ENCODE measurements at places on chromosomes 2 and 18.

- no peak overlapping the region for H3K27ac ChIP-seq
- H3K4me1 ChIP-seq, result no peaks in the 10 kb centered on the region
- no peaks in the 10 kb centered on the region for H3K36me3 ChIP-seq
- H3K27me3 ChIP-seq, result no peaks in the 10 kb centered on the region
Observed at GRCh38 chr2:146278881-146279280, 1565.9 kb upstream of the ACVR2A start.

- H3K27ac ChIP-seq, result no peak overlapping the region
- no peaks in the 10 kb centered on the region for H3K36me3 ChIP-seq
- no peak overlapping the region for H3K4me3 ChIP-seq
- H3K27me3 ChIP-seq, result no peaks in the 10 kb centered on the region
- no peak for DNase-seq
- H3K4me1 ChIP-seq, result no peaks in the 10 kb centered on the region
Observed at GRCh38 chr2:208037564-208038487, 12.5 kb upstream of the PLEKHM3 start.

DNA sequence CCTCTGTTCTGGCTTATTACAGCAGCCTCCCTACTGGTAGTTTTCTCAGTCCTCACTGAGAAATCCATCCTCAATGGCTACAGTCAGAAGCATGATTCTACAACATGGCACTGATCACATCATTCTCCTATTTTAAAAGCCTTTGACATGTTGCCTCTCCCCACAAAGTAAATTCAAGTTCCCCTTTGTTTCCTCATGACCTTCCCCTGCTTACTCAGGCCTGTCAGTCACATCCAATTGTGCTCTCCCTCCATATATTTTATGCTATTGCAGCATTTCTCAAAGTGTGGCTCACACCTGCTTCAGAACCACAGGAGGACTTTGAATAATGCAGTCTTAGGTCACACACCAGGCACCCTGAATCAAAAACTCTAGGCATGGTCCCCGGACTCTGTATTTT is 124.6 kb downstream of the SPOPL start:
- H3K27ac ChIP-seq, result no peak overlapping the region
- H3K36me3 ChIP-seq, result no peaks in the 10 kb centered on the region
- no peaks in the 10 kb centered on the region for H3K4me1 ChIP-seq
- DNase-seq, result no peak

- H3K36me3 ChIP-seq, result no peaks in the 10 kb centered on the region
- H3K4me3 ChIP-seq, result peak within 1 kb of the TSS; percentile 51
- H3K4me1 ChIP-seq, result no peaks in the 10 kb centered on the region
- peak; percentile 63 for DNase-seq
- no peaks in the 10 kb centered on the region for H3K27me3 ChIP-seq
- peak within 1 kb of the TSS; percentile 39 for H3K27ac ChIP-seq
Observed at GRCh38 chr2:230068651-230069055, at the start of gene SLC16A14. SLC16A14 (minus strand) TSS chr2:230068924; CDS start chr2:230059352, 9,572 bp downstream.

DNA sequence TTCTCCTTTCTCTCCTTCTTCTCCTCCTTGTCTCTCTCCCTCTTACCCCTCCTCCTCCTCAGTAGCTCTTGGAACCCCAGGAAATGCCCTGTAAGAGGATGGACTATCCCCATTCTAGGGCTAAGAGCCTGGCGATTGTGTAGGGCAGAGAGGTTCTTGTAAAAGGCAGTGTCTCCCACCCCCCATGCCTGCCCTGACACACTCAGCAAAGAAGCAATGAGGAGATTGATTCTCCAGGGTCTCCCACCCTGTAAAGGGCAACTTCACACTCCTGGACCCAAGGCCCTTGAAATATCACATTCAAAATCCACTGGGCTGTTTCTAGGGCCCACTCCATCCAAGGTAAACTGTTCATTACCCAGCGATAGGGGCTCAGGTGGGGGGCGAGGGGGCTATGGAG is 144.1 kb downstream of the INSIG2 start:
- H3K27me3 ChIP-seq, result no peaks in the 10 kb centered on the region
- H3K36me3 ChIP-seq, result no peaks in the 10 kb centered on the region
- DNase-seq, result no peak
- H3K27ac ChIP-seq, result no peak overlapping the region
- H3K4me3 ChIP-seq, result no peak overlapping the region

DNA sequence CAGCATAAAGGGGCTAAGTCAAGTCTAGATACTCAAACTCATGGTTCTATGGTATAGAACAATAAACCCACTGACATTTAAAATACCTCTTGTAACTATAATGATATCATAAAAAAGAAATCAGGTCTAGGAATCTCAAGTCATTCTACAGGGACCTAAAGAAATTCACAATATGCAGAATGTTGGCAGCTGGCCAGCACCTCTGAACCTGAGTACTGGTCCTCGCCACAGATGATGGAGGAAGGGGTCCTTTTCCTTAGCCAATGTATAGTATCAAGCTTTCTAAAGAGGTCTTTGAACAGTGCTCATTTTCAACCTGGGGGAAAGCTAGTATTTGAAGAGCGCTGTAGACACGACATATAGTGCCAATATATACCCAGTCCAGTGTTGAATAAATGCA is 108.4 kb upstream of the ITGB6 start:
- no peak overlapping the region for H3K4me3 ChIP-seq
- no peak overlapping the region for H3K27ac ChIP-seq
- H3K4me1 ChIP-seq, result no peaks in the 10 kb centered on the region
- H3K36me3 ChIP-seq, result peaks cover 5% of the 10 kb centered on the region
- DNase-seq, result no peak

- DNase-seq, result no peak
- H3K4me1 ChIP-seq, result no peaks in the 10 kb centered on the region
- H3K27ac ChIP-seq, result no peak overlapping the region
- H3K27me3 ChIP-seq, result no peaks in the 10 kb centered on the region
Observed at GRCh38 chr18:24702001-24702515, 241.6 kb downstream of the HRH4 start.

- no peak overlapping the region for H3K27ac ChIP-seq
- DNase-seq, result no peak
- no peaks in the 10 kb centered on the region for H3K36me3 ChIP-seq
- H3K4me3 ChIP-seq, result no peak overlapping the region
- no peaks in the 10 kb centered on the region for H3K27me3 ChIP-seq
Observed at GRCh38 chr2:124112966-124113365, 87.9 kb downstream of the CNTNAP5 start.

GRCh38 chr2:42914314-42914713 is 121.9 kb upstream of the HAAO start:
- H3K27me3 ChIP-seq, result peaks cover 2% of the 10 kb centered on the region
- no peak overlapping the region for H3K4me3 ChIP-seq
- no peak for DNase-seq
- H3K36me3 ChIP-seq, result no peaks in the 10 kb centered on the region
- H3K27ac ChIP-seq, result no peak overlapping the region
- no peaks in the 10 kb centered on the region for H3K4me1 ChIP-seq

- no peak overlapping the region for H3K4me3 ChIP-seq
- no peaks in the 10 kb centered on the region for H3K27me3 ChIP-seq
- H3K36me3 ChIP-seq, result no peaks in the 10 kb centered on the region
- DNase-seq, result no peak
- no peaks in the 10 kb centered on the region for H3K4me1 ChIP-seq
Observed at GRCh38 chr2:31354837-31355236, 59.7 kb downstream of the XDH start.

- no peaks in the 10 kb centered on the region for H3K27me3 ChIP-seq
- no peaks in the 10 kb centered on the region for H3K36me3 ChIP-seq
- no peak for DNase-seq
- H3K4me1 ChIP-seq, result peaks cover 35% of the 10 kb centered on the region
Observed at GRCh38 chr2:138507267-138507666, 5.7 kb downstream of the SPOPL start.

DNA sequence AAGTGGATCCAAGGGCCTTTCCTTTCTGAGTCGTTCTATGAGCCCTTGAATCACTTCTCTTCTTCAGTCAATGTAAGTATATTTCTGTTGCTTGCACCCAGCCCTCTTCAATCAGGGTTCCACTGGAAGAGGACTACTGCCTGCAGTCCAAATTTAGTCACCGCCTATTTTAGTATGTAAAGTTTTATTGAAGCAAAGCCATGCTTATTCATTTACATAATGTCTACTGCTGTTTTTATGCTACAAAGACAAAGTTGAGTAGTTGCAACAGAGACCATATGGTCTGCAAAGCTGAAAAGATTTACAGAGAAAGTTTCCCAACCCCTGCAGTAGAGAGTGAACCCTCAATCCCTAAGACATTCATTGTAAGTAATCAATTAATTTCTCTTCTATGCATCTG is 332.5 kb upstream of the TNP1 start:
- no peaks in the 10 kb centered on the region for H3K27me3 ChIP-seq
- no peak overlapping the region for H3K4me3 ChIP-seq
- no peak for DNase-seq
- no peak overlapping the region for H3K27ac ChIP-seq
- H3K36me3 ChIP-seq, result no peaks in the 10 kb centered on the region
- H3K4me1 ChIP-seq, result no peaks in the 10 kb centered on the region

- no peaks in the 10 kb centered on the region for H3K4me1 ChIP-seq
- no peaks in the 10 kb centered on the region for H3K36me3 ChIP-seq
- H3K27me3 ChIP-seq, result no peaks in the 10 kb centered on the region
- no peak for DNase-seq
- no peak overlapping the region for H3K27ac ChIP-seq
- no peak overlapping the region for H3K4me3 ChIP-seq
Observed at GRCh38 chr18:55346961-55347740, 240.8 kb downstream of the TCF4 start.

GRCh38 chr18:66616523-66616983 is 12.7 kb upstream of the CDH19 start:
- no peaks in the 10 kb centered on the region for H3K4me1 ChIP-seq
- H3K4me3 ChIP-seq, result no peak overlapping the region

DNA sequence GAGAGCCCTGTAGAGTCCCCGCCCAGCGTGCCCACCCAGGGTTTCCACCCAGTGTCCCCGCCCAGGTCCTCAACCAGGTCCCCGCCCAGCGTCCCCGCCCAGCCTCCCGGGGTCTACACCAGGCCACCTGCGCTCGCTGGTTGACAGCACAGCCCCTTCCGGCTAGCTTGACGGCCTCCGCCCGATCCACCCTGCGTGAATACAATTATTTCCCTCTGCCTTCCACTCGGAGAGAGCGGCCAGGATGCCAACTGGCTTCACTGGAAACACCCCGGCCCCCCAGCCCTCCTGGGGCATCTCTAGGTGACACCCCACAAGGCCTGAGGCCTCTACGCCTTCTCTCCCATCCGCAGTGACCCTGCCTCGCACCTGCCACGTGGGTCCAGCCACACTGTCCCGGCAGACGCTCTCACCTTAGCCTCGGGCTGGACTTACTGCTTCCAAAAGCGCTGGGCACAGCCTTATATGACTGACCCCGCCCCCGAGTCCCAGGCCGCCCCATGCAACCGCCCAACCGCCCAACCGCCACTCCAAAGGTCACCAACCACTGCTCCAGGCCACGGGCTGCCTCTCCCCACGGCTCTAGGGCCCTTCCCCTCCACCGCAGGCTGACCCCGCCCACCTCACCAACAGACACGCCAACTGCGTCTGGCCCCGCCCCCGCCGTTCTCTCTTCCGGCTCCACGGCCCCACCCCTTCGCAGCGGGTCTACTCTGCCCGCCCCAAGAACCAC is 188.1 kb downstream of the LAMA1 start:
- no peak for DNase-seq
- H3K4me1 ChIP-seq, result no peaks in the 10 kb centered on the region
- H3K27ac ChIP-seq, result no peak overlapping the region
- no peaks in the 10 kb centered on the region for H3K36me3 ChIP-seq
- H3K27me3 ChIP-seq, result no peaks in the 10 kb centered on the region

DNA sequence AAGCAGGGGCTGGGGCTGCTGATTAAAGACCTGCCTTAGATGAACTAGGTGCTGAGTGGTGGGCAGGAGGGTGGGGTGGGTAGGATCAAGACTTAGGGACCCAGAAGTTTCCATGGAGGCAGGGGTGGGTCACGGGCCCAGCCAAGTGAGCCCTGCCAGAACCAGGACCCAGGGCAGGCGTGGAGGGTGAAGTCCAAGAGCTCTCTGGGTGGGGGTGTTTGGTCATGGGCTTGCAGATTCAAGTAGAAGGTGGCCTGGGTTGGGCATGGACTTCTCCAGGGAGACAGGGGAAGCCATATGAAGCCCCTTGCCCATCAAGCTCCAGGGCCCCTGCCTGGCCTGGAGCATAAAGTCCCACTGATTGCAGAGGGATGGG is 168.8 kb downstream of the SMAD7 start:
- H3K27ac ChIP-seq, result no peak overlapping the region
- no peaks in the 10 kb centered on the region for H3K36me3 ChIP-seq
- no peak for DNase-seq
- peaks cover under 1% of the 10 kb centered on the region for H3K4me1 ChIP-seq

Data from Panc1 (cell line).